ENCODE measurements at places on chromosomes 6 and 20. TPM values are rescaled to one million over a fixed set of nuclear protein-coding genes. Genes with fewer than 3 reads are reported as not detected.

DNA sequence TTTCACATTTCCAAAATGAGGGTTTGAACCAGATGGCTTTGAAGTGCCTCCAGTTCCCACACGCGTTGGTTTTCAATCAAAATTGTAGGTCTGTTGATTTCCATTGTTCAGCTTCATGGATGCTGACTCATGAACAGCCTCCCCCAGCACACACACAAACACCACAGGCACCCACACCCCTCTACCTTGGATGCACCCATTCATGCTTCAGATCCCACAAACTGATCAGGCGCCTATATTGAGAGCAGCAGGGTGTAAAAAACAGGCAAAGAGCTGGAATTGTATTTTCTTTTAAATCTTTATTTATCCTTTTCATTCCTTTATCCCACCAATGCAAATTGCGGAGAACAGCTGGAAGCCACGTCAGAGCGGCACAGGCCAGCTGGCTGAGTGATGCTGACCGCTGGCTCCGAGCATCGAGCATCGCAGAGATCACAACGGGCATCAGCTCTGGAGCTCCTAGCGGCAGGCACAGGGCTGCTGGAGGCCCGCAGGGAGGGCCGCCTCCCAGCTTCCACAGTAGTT, 29.3 kb upstream of the TBC1D7 start:
- DNase-seq: peak; percentile 30

DNA sequence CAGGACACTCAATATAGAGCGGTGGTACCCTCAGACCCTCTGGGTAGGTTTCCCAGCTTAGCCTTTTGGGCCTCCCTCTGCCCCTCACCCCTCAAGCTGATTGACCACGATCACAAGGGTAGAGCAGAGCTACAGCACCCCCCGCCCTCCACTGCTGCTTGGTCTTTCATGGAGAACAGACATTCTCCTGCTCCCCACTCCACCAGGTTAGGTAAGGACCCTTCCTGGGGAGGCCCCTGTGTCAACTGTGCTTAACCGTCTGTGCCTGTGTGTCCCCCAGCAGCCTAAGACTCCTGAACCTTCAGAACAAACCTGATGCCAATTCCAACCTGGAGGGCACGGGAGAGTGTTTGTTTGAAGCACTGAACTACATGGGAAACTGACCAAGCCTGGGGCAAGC, 11.8 kb downstream of the MYH7B start:
- no peak for DNase-seq

DNA sequence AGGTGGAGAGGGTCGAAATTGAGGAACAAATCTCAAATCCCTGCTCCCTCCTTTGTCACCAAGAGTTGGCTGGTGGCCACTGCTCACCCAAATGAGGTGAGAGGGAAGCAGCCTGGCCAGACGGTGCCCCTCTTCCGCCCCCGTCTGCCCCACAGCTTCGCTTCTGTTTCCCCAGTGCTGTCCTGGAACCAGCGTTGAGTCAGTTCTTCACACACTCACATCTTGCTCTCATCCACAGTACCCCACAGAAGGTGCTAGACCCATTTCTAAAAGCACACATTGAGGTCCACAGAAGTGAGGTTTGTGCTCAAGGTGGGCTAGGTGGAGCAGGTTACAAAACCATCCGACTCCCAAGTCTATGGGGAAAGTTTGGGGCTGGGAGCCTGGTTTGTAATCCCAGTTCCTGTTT, 3.8 kb downstream of the CEBPB start:
- no peak for DNase-seq

The SAMD5 gene
- 0.18 TPM for total RNA-seq

GRCh38 chr6:32475392-32476206, 35.9 kb downstream of the HLA-DRA start:
- no peak for DNase-seq

- DNase-seq: peak; percentile 89
Measured at GRCh38 chr6:33768644-33769120, 20.2 kb downstream of the LEMD2 start.

The ZFP57 gene
- not detected for total RNA-seq

The BANF2 gene
- not detected for total RNA-seq

DNA sequence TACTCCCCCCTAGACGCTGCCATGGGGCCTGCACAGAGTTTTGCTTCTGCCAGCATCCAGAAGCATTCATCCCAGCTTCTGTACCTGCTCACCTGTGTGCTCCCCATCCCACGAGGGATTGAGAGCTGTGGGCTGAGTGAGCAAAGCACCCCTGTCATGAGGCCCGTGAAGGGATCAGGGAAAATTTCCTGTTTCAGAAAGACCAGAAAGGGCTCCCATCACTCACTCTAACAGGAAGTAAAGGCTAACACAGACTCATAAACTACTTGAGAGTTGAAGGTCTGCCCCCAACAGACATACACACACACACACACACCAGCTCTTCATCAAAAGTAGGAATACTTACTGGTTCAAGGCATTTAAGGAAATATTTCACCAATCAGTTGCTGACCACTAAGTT, 256.5 kb upstream of the NT5E start:
- no peak for DNase-seq

The HLA-DPA1 gene
- 13.3 TPM for total RNA-seq

- DNase-seq: no peak
Measured at GRCh38 chr6:169881398-169881797, 130.0 kb downstream of the ERMARD start.

The BPI gene
- not detected for total RNA-seq

GRCh38 chr20:14666696-14667095, 329.3 kb upstream of the FLRT3 start:
- no peak for DNase-seq

The CCM2L gene
- total RNA-seq: not detected

Data from activated CD4-positive, alpha-beta T cell treated with anti-CD3 and anti-CD28 coated beads for 36 hours (primary cell).